Stimulated activated CD8-positive, alpha-beta memory T cell treated with anti-CD3 and anti-CD28 coated beads, Interleukin-2, amount 100 ng/mL, for 1 hour (primary cell): ENCODE measurements at places on chromosomes 7 and 10.

GRCh38 chr10:89785095-89785494 is 83.7 kb downstream of the KIF20B start:
- no peak for DNase-seq

DNA sequence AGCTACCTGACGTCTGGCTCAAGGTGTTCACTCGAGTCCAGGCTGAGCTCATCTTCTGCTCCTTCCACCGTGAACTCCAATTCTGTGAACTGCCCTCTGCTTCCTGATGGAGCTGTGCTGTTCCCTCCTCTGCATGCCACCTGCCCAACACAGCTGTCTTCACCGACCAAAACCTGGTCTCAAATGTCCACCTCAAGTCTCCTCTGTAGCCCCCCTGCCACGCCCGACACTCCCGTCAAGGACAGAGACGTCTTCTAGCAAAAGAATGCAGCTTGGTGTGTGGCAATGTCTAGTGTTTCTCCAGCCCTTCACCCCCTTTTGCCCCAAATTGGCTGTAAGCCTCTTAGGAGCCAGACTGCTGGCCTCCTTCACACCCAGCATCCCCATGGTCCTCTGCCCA is 305.1 kb downstream of the DNAJB6 start:
- DNase-seq, result no peak

DNA sequence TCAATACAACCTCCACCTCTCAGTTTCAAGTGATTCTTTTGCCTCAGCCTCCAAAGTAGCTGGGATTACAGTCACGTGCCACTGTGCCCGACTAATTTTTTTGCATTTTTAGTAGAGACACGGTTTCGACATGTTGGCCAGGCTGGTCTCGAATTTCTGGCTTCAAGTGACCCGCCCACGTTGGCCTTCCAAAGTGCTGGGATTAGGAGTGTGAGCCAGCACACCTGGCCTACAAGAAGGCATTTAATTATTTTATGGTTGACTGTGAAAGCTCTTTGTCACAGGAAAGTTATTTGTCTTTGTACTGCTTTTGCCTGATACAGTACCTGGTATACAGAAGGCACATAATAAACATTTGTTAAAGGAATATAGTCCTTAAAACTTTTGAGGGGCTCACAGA is 12.9 kb downstream of the MYOZ1 start:
- DNase-seq, result no peak

GRCh38 chr10:44378626-44379025 is 6.3 kb downstream of the CXCL12 start:
- no peak for DNase-seq

GRCh38 chr7:158816271-158816670 is 13.0 kb downstream of the ESYT2 start:
- no peak for DNase-seq

GRCh38 chr10:10542477-10542876 is 475.2 kb upstream of the CELF2 start:
- DNase-seq, result no peak
